ENCODE measurements at places on chromosomes 7 and 10. TPM values are rescaled to one million over a fixed set of nuclear protein-coding genes. Genes with fewer than 3 reads are reported as not detected.

GRCh38 chr10:91576096-91576545 is 56.8 kb downstream of the PPP1R3C start:
- no peak for DNase-seq
- no peak overlapping the region for H3K27ac ChIP-seq
- H3K4me3 ChIP-seq, result no peak overlapping the region
- H3K36me3 ChIP-seq, result no peaks in the 10 kb centered on the region
- H3K4me1 ChIP-seq, result no peaks in the 10 kb centered on the region

The ADCYAP1R1 gene
- 0.99 TPM for total RNA-seq

DNA sequence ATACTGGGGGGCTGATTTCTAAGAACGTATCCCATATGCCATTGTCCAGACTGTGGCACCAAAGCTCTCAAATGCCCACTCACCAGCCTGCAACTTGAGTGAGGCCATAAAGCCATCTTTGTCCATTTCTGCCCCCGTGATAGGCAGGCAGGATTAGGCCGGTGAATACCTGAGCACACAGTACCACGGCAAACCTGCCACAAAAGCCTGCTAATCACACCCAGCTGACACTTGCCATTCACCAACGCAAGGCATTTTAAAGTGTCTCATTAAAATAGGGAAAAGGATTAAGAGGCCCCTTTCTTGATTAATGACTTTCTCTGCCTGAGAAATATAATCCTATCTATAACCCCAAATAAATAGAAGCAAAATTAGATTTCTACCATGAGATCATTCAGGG is 111.4 kb upstream of the NANOS1 start:
- no peak for DNase-seq
- H3K36me3 ChIP-seq, result no peaks in the 10 kb centered on the region
- no peak overlapping the region for H3K27ac ChIP-seq
- H3K4me1 ChIP-seq, result no peaks in the 10 kb centered on the region

DNA sequence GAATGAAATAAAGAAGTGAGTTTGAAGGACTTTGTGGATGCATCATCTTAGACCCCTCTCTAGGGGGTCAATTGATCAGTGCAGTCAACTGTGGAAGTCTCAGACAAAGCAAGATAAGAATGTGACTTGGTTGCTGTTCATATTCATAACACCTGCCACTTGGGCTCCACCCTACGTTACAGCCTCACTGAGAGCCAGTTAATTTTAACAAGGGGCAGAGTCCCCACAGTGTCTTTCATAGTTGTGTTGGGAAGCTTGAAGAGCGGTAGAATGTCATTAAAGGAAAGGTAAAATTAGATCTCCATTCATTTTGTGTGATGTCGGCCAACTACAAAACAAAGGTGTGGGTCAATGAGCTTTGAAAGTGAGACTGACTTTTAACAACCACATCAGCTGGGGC is 442.1 kb upstream of the C7orf33 start:
- no peak overlapping the region for H3K27ac ChIP-seq
- no peaks in the 10 kb centered on the region for H3K4me1 ChIP-seq
- no peak for DNase-seq

DNA sequence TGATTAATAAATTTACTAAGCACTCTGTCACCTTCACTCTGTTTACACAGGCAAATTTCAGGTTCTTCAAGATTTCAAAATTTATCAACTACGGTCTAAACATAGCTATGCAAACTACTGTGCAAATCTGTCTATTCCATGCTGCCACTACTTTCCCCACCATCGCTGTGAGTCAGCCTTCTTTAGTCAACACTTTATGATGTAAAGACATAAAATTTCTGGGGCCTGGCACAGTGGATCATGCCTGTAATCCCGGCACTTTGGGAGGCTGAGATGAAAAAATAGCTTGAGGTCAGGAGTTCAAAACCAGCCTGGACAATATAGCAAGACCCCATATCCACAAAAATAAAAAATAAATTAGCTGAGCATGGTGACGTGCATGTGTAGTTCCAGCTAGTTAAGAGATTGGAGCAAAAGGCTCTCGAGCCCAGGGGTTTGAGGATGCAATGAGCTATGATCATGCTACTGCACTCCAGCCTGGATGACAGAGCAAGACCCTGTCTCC is 42.6 kb downstream of the CNOT4 start:
- no peak overlapping the region for H3K4me3 ChIP-seq
- no peaks in the 10 kb centered on the region for H3K27me3 ChIP-seq
- no peaks in the 10 kb centered on the region for H3K4me1 ChIP-seq
- no peak overlapping the region for H3K27ac ChIP-seq
- no peaks in the 10 kb centered on the region for H3K36me3 ChIP-seq
- DNase-seq, result no peak

GRCh38 chr10:5447611-5448071 is 35.3 kb downstream of the NET1 start:
- H3K27me3 ChIP-seq, result no peaks in the 10 kb centered on the region
- H3K36me3 ChIP-seq, result peaks cover 12% of the 10 kb centered on the region
- H3K4me1 ChIP-seq, result peaks cover 6% of the 10 kb centered on the region

The CFAP46 gene
- total RNA-seq, result 9.4 TPM

DNA sequence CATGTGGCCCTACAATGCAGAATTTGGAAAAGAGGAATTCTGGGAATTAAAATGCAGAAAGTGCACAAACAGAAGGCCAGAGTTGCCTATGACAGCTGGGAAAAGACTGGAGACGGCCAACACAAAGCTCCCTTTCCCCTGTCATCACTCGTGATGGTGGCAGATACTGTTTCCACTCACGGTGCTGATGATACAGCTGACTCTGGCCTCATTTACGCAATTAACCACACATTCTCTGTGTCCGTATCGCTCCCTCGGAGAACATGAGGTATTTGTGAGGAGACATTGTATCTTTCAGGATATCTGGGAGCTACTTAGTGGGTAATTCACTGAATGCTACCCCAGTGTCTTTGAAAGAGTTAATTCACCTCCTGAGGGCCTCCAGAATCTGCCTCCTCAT is 172.8 kb downstream of the TAX1BP1 start:
- no peak overlapping the region for H3K27ac ChIP-seq
- H3K36me3 ChIP-seq, result no peaks in the 10 kb centered on the region
- no peak overlapping the region for H3K4me3 ChIP-seq
- no peak for DNase-seq
- no peaks in the 10 kb centered on the region for H3K27me3 ChIP-seq

DNA sequence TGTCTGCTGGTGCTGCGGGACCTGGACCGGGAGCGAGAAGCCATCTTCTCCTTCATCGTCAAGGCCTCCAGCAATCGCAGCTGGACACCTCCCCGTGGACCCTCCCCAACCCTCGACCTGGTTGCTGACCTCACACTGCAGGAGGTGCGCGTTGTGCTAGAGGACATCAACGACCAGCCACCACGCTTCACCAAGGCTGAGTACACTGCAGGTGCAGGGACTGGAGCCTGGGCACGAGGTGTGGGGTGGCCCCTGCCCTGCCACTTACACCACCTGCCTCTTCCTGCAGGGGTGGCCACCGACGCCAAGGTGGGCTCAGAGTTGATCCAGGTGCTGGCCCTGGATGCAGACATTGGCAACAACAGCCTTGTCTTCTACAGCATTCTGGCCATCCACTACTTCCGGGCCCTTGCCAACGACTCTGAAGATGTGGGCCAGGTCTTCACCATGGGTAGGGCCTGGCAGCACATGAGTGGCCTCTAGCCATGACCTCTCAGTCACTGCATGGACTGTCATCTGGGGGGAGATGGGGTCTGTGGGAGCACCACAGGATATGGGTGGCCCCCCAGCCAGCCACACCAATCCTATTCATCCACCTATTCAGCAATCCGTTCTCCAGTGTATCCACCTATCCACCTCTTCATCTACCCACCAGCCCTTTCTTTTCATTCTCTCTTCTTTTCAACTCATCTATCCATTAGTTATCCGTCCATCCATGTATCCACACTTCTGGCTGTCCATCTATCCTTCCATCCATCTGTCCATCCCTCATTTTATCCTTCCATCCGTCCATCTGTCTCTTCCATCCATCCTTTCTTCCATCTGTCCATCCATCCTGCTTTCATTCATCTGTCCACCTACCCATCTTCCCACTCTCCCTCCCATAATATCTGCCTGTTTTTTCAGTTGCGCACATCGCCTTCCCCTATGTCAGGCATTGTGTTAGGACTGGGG is 34.5 kb upstream of the VSIR start:
- H3K4me1 ChIP-seq, result no peaks in the 10 kb centered on the region
- H3K27me3 ChIP-seq, result no peaks in the 10 kb centered on the region
- no peak overlapping the region for H3K27ac ChIP-seq
- no peak overlapping the region for H3K4me3 ChIP-seq
- no peak for DNase-seq

DNA sequence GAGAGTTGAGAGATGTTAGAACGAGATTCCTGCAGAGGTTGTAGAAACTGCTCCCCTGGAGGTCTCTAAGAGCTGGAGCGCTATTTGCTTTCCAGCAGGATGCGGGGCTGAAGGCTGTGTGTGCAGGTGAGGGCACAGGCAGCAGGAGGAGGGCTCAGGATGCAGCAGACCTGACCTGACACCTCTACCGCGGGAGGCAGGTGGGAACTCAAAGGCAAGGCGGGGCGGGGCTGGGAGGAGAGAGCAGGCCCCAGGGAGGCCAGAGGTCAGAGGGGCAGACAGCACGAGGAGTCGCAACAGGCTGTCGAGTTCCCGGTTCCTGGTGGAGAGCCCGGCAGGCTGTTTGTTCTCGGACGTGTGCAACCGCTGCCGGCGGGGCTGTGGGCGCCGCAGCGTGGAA is 7.9 kb upstream of the CRTAC1 start:
- no peak overlapping the region for H3K4me3 ChIP-seq
- peak; percentile 93 for DNase-seq
- no peaks in the 10 kb centered on the region for H3K36me3 ChIP-seq
- peaks cover 83% of the 10 kb centered on the region for H3K27me3 ChIP-seq
- no peak overlapping the region for H3K27ac ChIP-seq

GRCh38 chr7:55110282-55110992 is 91.6 kb downstream of the EGFR start:
- no peaks in the 10 kb centered on the region for H3K36me3 ChIP-seq
- no peak for DNase-seq
- no peak overlapping the region for H3K4me3 ChIP-seq
- no peaks in the 10 kb centered on the region for H3K27me3 ChIP-seq
- H3K27ac ChIP-seq, result no peak overlapping the region

DNA sequence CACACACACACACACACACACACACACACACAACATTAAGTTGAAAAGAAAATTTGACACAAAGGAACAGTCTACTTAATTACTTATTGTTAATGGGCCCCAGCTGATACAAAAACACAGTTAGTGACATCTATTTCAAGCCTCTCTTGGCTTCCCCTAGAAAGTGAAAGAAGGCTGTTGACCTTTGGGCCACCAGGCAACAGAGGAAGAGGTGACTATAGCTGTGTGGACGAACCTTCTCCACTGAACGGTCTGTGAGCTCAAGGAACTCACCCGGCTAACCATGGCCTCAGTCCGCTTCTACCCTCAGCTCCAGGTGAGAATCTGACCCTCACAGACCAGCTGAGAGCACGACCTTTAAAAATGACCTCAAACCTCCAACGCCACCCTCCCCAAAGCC is 32.9 kb upstream of the CALN1 start:
- H3K27me3 ChIP-seq, result no peaks in the 10 kb centered on the region
- no peaks in the 10 kb centered on the region for H3K36me3 ChIP-seq
- H3K4me1 ChIP-seq, result no peaks in the 10 kb centered on the region
- H3K4me3 ChIP-seq, result no peak overlapping the region

The TPST1 gene
- total RNA-seq, result 38.3 TPM

DNA sequence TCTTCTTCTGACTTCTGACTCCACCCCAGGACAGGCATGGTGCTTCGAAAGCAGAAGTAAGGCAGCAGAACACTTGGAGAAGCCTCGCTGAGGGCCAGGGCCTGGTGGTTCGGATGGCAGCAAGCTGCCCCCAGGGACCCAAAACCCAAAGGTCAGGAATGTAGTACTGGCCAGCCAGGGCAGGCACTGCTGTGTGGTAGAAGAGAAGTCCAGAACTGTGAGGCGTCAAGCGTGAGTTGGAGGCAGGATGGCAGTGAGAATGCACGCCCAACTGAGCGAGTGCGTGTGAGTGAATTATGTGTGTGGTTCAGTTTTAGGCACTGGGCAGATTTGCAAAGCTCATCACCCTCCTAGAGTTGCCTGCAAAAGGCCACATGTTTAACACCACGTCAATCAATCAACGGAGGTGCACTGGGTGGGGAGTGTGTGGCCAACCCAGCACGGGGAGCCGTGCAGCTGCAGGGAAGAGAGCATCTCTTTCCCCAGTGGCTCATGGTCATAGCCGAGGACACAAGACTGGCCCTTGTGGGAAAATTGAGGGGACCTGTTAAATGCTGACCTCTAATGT is 144.3 kb downstream of the KCNMA1 start:
- no peak for DNase-seq
- H3K27me3 ChIP-seq, result no peaks in the 10 kb centered on the region
- H3K36me3 ChIP-seq, result no peaks in the 10 kb centered on the region
- H3K27ac ChIP-seq, result no peak overlapping the region
- no peaks in the 10 kb centered on the region for H3K4me1 ChIP-seq

The GNAI1 gene
- 21.5 TPM for total RNA-seq

The AZGP1 gene
- not detected for total RNA-seq

DNA sequence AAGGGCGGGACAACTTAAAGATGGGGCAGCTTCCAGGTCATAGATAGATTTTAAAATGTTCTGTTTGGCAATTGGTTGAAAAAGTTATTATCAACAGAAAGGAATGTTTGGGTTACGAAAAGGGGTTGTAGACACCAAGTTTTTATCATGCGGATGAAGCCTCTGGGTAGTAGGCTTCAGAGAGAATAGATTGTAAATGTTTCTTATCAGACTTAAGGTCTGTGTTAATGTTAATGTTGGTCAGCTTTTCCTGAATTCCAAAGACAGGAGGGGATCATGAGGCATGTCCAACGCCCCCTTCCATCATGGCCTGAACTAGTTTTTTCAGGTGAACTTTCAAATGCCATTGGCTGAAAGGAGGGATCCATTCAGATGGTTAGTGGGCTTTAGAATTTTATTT is 84.2 kb upstream of the KIF5B start:
- H3K4me1 ChIP-seq, result peaks cover 5% of the 10 kb centered on the region
- H3K4me3 ChIP-seq, result no peak overlapping the region
- DNase-seq, result no peak
- H3K27me3 ChIP-seq, result no peaks in the 10 kb centered on the region

GRCh38 chr10:60236869-60237524 is 152.7 kb downstream of the ANK3 start:
- no peaks in the 10 kb centered on the region for H3K36me3 ChIP-seq
- H3K27ac ChIP-seq, result no peak overlapping the region
- H3K27me3 ChIP-seq, result no peaks in the 10 kb centered on the region

DNA sequence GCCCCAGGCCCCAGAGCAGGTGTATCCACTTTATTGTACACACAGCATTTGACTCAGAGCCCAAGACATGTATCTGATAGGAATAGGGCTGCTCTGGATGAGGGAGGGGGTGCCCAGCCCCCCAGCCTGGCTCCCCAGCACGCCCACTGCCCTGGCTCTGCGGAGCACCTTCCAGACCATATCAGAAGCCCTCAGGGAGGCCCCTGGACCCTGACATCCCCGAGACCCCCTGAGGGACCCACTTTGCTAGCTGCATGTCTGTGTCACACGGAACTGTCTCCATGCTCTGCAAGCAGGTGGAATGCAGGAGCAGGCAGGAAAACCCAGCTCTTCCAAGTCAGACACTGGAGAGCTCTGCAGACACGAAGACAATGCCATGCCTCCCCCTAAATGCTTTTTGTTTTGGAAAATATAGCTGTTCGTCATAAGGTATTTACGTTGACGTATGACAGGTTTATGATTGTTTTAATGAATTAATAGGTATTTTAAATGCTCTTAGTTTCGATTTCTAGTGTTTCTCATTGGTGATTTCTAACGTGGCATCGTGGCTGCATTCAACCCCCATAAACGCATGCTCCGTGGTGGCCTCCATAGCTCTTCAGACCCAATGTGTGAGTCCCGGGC is 92.8 kb upstream of the INSIG1 start:
- no peak overlapping the region for H3K27ac ChIP-seq
- H3K4me3 ChIP-seq, result no peak overlapping the region
- no peaks in the 10 kb centered on the region for H3K4me1 ChIP-seq
- DNase-seq, result no peak

Data from endodermal cell (in vitro differentiated cells).